ENCODE measurements at places on chromosomes 2 and 18. TPM values are rescaled to one million over a fixed set of nuclear protein-coding genes. Genes with fewer than 3 reads are reported as not detected.

TLX2 gene
- not detected for polyA plus RNA-seq

MDH1B gene
- polyA plus RNA-seq = 17.8 TPM

SLC16A14 gene
- 125 TPM for polyA plus RNA-seq

FEV gene
- polyA plus RNA-seq = not detected

APLF gene
- polyA plus RNA-seq = 0.40 TPM

SERPINB7 gene
- not detected for polyA plus RNA-seq

CCDC150 gene
- 1.8 TPM for polyA plus RNA-seq

NTSR2 gene
- polyA plus RNA-seq = not detected

COLEC11 gene
- 1.7 TPM for polyA plus RNA-seq

SMYD5 gene
- polyA plus RNA-seq = 21.3 TPM

PSMA8 gene
- not detected for polyA plus RNA-seq

HOXD3 gene
- not detected for polyA plus RNA-seq

RNF125 gene
- 0.04 TPM for polyA plus RNA-seq
